ENCODE measurements at places on chromosomes 3 and 15. TPM values are rescaled to one million over a fixed set of nuclear protein-coding genes. Genes with fewer than 3 reads are reported as not detected.

FYTTD1 gene
- total RNA-seq: 26.3 TPM

UNC13C gene
- total RNA-seq: not detected

TMEM266 gene
- total RNA-seq: 0.17 TPM

CORO2B gene
- 10.1 TPM for total RNA-seq

COL7A1 gene
- total RNA-seq: 27.0 TPM

LIPH gene
- total RNA-seq: under 0.01 TPM

DHX36 gene
- 34.8 TPM for total RNA-seq

EFCAB12 gene
- total RNA-seq: not detected

FBLN2 gene
- 621 TPM for total RNA-seq

SLC9C1 gene
- total RNA-seq: not detected

PIGZ gene
- 1.3 TPM for total RNA-seq

MAP1A gene
- total RNA-seq: 42.0 TPM

PLSCR5 gene
- total RNA-seq: not detected

GOLGA8S gene
- under 0.01 TPM for total RNA-seq

RFTN1 gene
- total RNA-seq: 59.6 TPM

TMEM108 gene
- total RNA-seq: not detected

SEMA5B gene
- total RNA-seq: not detected

LCTL gene
- 1.0 TPM for total RNA-seq

SOX2 gene
- total RNA-seq: not detected

ZNF654 gene
- total RNA-seq: 8.4 TPM

ALG1L2 gene
- not detected for total RNA-seq

GPR149 gene
- not detected for total RNA-seq

COL8A1 gene
- total RNA-seq: 18.3 TPM

SKOR1 gene
- total RNA-seq: 0.16 TPM

PRRT3 gene
- 1.9 TPM for total RNA-seq

ATP8B4 gene
- total RNA-seq: 29.4 TPM

CYP8B1 gene
- not detected for total RNA-seq

MITF gene
- total RNA-seq: 16.7 TPM

SLC28A1 gene
- not detected for total RNA-seq

FANCD2 gene
- 3.6 TPM for total RNA-seq

UQCC5 gene
- 8.9 TPM for total RNA-seq

MON1A gene
- 11.2 TPM for total RNA-seq

MYLK gene
- total RNA-seq: 524 TPM

ANKRD63 gene
- not detected for total RNA-seq

PLIN1 gene
- not detected for total RNA-seq

ITPR1 gene
- total RNA-seq: 29.9 TPM

PSTPIP1 gene
- total RNA-seq: not detected

LSAMP gene
- 10.7 TPM for total RNA-seq

NOP10 gene
- 107 TPM for total RNA-seq

CNTN3 gene
- total RNA-seq: 0.17 TPM

CLDN18 gene
- total RNA-seq: not detected

ROPN1B gene
- total RNA-seq: not detected

BCL2A1 gene
- 8.8 TPM for total RNA-seq

ACVR2B gene
- 1.7 TPM for total RNA-seq

GLDN gene
- 90.2 TPM for total RNA-seq

WNT7A gene
- not detected for total RNA-seq

TLR9 gene
- total RNA-seq: under 0.01 TPM

Measured in bronchial smooth muscle cell (primary cell).